Hematopoietic multipotent progenitor cell treated with erythropoietin and hydrocortisone succinate and interleukin-3 and kit ligand, for 17 days (in vitro differentiated cells): ENCODE measurements at places on chromosomes 3 and 15.

- no peak for DNase-seq
Measured at GRCh38 chr15:86743283-86743903, 663.7 kb downstream of the AGBL1 start.

DNA sequence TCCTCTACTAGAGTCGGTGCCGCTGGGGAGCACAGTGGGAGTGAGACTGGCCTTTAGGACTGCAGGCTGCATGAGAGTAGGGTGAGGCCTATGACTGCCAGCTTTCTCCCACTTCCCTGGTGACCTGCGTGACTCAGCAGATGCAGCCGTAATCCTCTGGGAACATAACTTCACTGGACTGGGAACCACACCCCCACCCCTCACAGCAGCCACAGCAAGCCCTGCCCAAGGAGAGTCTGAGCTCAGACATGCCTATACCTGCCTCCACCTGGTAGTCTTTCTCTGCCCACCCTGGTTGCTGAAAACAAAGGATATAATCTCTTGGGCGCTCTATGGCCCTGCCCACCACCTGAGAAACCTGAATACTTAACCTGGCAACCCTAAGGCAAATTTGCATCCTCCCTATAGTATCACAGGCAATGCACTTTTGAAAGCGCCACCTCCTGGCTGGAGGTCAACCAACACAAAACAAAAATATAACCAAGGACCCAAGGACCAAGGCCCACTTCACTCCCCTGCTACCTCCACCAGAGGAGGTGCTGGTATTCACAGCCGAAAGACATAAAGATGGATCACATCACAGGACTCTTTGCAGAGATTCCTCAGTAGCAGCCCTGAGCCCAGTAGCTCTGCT, 308.9 kb downstream of the CTNNB1 start:
- DNase-seq = no peak

GRCh38 chr3:41650406-41650805, 311.5 kb downstream of the ULK4 start:
- DNase-seq = no peak

GRCh38 chr3:152402695-152403451, 134.1 kb downstream of the MBNL1 start:
- DNase-seq = peak; percentile 68

DNA sequence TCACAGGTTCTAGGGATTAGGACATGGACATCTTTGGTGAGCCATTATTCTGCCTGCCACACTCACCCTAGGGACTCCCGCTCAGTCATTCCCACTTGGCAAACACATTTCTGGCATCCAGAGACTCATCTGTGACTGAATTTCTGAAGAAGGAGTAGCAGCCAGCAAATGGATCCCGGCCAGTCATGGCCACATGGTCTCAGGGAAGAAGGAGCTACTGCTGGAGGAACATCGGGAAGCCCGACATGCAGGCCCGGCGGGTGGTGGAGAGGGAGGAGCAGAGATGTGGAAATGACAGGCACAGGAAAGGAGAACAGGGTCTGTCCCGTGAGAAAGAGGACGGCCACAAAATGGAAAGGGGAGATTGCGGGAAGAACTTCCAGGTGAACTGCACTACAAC, 65.4 kb downstream of the SEMA5B start:
- DNase-seq = no peak

DNA sequence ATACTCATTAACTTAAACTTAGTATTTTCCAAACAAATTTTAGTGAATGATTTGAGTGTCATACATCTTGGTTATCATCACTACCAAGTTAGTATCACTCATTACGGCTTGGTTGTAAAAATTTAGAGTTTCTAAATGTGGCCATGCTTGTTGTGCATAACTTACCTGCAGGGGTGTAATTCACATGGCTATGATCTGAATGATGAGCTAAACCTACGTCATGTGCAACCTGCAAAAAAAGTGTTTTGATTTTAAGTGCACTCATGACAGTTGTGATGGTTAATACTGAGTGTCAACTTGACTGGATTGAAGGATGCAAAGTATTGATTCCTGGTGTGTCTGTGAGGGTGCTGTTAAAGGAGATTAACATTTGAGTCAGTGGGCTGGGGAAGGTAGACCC, 17.6 kb upstream of the CLDN16 start:
- DNase-seq = no peak

DNA sequence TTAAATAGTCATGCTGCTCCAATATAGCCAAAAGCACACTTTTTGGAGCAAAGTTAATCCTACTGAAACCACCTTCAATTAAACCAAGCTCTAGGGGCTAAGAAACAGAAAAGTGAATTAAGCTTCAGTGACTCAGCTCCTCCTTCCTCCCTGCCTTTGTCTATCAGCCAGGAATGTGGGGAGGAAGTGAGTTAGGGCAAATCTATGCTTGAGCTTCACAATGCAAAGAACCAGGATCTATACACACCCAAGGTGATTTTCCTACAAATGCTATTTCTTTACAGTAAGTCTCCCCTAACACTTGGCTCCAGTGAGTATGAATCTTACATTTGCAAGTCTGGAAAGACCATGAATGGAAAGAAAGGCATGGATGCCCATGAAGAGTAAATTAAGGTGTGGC, 212.1 kb downstream of the P3H2 start:
- no peak for DNase-seq

DNA sequence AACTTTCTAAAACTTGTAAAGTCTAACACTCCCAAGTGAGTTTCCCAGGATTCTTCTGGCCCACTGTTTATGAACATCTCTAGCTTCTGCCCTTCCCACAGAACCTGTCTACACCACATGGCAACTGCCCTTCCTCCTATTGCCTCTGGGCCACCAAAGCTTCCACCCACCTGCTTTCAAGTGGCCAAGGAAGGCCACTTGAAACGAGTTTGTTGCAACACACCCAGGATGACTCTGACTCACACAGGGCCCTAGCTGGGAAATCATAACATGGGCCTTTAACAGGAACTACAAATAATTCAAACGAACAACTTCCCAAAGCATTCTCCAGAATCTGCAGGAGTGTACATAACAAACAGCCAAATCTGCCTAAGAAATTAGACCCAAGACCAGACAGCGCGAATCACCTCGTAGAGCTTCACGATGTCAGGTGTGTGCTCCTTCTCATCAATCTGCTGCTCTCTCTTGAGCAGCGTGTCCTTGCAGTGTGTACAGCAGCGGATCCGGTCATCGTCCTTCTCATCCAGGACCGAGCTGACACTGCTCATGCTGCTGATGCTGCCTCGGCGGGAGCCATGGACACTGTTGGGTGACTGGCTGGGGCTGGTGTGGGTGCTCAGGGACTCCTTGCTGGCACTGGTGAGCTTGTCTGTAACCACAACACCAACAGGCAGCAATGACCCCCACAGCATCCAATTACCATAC, 16.8 kb downstream of the RBSN start:
- no peak for DNase-seq

DNA sequence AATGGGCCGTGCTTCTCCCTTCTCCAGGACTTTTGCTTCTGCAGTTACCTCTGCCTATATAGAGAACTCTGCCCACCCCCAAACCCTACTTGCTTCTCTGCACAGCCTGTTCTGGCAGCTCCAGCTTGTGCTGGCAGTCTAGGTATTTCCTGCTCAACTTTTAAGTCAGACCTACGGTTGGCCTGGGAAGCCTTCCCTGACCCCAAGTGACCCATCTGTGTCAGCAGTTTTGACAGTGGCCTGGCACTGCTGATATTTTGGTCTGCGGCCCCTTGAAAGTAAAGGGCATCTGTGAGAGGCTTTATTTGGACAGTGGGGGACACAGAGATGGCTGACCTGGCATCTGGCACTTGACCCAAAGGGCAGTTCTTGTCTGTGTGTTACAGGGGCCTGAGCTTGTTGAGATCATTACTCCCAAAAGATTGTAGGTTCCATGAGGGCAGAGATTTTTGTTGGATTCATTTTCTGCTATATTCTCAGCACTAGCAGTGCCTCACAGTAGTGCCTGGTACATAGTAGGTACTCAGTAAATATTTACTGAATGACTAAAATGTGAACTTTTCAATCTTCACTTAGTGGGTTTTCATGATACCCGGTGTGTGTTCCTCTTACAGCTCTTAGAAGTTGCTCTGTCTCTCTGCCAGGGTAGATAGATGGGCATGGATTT, 55.2 kb upstream of the TRAK1 start:
- no peak for DNase-seq

DNA sequence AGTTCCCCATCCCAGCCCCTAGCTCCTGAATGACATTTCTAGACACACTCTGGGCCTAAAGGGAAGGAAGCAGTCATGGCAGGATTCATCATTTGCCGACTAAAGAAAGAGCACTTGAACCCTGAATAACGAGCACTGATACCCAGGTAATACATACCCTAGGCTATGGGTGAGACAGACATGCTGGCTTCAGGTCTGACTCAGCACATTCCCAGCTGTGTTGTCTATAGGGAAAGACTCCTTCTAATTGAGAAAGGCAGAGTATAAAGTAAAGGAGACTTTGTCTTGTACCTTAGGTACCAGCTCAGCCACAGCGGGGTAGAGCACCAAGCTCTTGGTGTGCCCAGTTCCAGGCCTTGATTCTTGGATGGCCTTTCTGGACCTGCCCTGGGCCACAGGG, 870.5 kb downstream of the PDCD6IP start:
- no peak for DNase-seq

- DNase-seq = no peak
Measured at GRCh38 chr3:14703128-14703750, 28.3 kb downstream of the C3orf20 start.

DNA sequence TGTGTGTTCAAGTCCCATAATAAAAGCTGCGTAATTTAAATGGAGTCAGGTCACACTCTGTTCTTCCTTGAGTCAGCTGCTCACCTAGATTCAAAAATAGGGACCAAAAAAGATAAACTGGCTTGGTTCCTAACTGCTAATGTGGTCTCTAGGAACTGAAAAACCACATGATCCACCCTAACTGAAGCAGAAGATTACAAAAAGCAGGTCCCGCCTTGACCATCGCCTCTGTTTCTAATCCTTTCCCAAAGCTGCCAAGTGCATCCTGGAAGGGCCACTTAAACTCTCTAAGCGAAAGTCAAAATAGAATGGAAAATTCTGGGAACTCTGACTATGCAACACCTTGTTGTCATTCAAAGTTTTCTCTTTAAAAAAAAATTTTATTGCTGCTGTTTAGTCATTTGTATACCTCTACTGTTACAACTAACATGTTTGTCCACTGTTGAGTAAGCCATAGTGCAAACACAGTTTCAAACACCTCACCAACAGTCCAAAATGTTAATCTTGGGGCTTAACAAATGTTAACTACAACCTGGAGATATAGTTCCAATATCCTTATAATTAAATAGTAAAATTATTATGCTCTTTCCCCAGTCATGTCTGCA, 88.9 kb upstream of the THBS1 start:
- DNase-seq = no peak

DNA sequence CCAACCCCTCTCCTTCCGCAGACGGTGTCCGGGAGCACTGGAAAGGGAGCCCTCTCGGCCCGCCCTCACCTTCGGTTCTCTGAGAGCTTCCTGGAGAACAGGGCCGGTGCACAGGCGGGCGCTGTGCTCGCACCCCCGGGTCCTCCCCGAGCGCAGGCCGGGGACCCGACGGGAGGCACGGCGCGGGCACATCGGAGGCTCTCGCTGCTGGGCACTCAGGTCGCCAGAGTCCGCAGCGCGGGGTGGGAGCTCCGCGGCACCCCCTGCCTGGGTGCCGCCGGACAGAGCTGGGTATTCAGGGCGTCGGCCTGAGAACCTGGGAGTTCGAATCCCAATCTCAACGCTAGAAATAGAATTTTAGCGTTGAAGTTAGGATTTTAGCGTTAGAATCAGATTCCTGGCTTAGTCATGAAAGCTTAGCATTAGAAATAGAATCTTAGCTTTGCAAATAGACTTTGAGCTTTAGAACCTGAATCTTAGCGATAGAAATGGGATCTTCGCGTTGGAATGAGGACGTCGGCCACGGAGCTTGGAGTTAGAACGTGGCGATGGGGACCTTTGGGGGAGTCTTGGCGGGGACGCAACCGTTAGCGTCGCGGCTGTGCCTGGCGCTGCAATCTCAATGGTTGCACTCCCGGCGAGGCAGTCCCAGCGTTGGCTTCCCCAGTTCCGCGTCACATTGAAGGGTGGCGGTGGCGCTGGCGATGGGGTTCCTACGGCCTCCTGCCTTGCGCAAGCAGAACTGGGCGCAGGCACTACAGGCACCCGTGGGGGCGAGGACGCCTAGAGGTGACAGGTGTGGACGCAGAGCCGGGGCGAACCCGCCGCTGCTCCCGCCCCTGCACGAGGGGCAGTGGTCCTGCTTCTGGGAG, 549 bp downstream of the TRH start:
- DNase-seq = no peak

- no peak for DNase-seq
Measured at GRCh38 chr15:55282284-55282833, 7.3 kb downstream of the RAB27A start.

DNA sequence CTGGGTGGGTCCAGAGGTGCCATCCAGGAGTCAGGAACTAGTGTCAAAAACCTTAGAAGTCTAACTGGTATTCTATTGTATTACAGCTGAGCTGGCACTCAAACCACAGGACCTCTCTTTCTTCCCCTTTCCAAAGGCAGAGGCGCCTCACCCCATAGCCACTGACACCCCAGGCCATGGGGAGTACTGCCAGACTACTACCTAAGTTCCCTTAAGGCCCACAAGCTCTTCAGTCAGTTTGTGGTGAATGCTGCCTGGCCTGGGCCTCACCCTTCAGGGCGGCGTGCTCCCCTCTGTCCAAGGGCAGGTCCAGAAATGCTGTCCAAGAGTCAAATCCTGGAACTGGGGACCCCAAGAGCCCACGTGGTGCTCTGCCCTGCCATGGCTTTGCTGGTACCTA, 43.0 kb upstream of the FGF7 start:
- no peak for DNase-seq

DNA sequence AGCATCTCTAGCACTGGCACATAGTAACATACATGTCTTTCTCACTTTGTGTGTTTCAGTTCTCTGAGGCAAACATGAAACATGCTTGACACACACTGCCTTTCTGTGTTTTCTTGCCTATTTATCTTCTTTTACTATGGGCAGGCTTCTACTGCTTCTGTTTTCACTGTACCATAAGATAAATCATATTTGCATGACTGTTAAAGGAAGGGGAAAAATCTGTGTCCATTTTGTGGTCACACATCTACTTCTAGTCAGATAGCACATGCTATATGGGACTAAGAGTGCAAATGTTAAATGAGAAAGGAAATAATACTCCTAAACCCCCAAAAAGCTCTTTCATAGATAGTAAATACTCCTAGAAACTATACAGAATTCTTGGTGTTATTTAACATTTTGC, 386.4 kb downstream of the ZBTB20 start:
- DNase-seq = no peak

DNA sequence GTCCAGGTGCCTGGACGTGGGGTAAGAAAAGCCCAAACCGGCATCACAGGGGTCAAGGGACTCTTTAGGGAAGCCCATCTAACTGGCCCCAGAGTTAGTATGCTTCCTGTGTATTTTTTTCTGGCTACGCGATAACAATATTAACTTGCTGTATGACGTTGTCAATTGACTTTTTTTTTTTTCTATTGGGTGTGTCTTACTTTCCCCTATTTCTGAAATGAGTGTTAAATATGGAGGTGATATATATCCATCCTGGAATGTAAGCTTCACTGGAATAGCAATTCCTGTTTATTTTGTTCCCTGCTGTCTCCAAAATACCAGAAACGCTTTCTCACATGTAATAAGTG, 598 bp upstream of the GMNC start:
- no peak for DNase-seq

GRCh38 chr15:96345560-96346399, 15.3 kb downstream of the NR2F2 start:
- no peak for DNase-seq

- no peak for DNase-seq
Measured at GRCh38 chr3:127717357-127718244, 44.8 kb downstream of the ABTB1 start.
